Activated CD4-positive, CD25-positive, alpha-beta regulatory T cell (primary cell): ENCODE measurements at places on chromosomes 2 and 18.

- DNase-seq, result no peak
Observed at GRCh38 chr2:100344433-100344832, 22.1 kb upstream of the LONRF2 start.

DNA sequence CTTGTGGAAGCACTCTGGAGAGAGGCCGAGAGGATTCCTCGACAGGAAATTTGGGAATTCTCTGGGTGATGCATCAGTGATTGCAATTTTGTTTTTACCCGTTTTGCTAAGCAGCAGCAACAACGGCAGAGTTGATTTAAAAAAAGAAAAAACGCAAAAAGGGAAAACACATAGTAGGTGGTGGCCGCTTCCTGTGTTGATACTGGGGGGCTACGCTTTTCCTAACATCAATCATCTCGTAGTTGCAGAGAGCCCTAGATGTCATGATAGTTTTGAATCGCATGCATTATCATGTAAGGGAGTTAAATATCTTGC is 271 bp upstream of the RBM43 start:
- no peak for DNase-seq

DNA sequence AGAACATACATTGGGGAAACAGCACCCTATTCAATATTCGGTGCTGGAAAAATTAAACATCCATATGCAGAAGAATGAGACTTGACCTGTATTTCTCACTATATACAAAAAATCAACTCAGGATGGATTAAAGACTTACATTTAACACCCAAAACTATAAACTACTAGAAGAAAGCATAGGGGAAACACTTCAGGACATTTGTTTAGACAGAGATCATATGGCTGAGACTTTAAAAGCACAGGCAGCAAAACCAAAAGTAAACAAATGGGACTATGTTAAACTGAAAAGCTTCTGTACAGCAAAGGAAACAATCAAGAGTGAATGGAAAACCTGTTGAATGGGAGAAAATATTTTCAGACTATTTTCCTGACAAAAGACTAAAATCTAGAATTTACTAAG is 1694.1 kb upstream of the CELF4 start:
- no peak for DNase-seq

GRCh38 chr2:74863802-74864248 is 29.9 kb downstream of the HK2 start:
- no peak for DNase-seq

- DNase-seq, result no peak
Observed at GRCh38 chr2:44137048-44137447, 31.6 kb upstream of the PPM1B start.

GRCh38 chr2:31080361-31080760 is 57.9 kb downstream of the GALNT14 start:
- no peak for DNase-seq

- no peak for DNase-seq
Observed at GRCh38 chr2:61633250-61633649, 95.1 kb upstream of the XPO1 start.

DNA sequence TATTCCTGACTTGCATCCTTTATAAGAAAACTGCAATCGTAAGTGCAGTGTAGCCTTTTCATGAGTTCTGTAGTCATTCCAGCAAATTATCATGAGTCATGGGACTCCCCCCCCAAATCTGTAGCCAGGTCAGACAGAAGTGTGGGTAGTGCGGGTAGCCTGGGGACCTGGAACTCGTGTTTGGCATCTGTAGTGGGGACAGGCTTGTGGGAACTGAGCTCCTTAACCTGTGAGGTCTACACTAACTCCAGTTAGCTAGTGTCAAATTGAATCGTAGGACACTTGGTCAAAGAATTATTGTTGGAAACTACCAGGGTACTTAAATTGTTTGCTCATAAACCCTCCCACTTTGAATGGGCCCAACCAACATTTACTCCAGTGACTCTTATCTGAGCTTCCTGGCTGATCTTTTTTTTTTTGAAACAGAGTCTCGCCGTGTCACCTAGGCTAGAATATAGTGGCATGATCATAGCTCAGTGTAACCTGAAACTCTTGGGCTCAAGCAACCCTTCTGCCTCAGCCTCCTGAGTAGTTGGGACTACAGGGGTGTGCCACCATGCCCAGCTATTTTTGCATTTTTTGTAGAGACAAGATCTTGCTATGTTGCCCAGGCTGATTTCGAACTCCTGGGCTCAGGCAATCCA is 12.4 kb downstream of the PFN4 start:
- DNase-seq, result no peak

- DNase-seq, result no peak
Observed at GRCh38 chr2:217731805-217732204, 271.0 kb downstream of the TNS1 start.

DNA sequence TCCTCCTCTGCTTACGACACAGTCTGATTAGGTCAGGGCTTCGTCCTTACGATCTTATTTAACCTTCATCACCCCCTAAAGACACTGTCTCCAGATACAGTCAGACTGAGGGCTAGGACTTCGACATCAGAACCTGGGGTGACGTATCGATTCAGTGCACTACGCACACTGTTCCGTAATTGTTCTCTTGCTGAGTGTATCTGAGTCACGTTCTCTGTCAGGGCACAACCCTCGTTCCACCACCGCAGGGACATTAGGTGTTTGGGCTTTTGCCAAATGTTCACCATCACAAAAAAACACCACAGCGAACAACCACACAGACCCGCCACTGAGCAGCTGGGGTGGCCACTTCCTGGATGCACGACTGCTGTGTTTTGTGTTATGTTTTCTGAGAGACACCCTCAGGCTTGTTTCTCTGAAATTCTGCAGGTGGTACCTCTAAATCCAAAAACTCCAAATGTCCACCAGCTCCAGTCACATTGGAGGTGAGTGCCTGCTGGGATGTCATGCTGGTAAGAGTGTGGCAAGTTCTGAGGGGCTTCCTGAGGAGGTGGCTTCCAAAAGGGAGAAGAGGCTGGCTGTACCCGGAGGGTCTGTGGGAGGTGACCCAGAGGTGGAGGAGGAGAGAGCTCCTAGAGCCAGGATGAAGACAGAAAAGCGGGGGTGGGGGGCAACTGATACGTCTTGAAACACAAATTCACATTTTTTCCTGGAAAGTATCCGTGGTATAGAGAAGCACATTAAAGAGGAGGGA is 66.6 kb downstream of the ADNP2 start:
- DNase-seq, result peak; percentile 20

DNA sequence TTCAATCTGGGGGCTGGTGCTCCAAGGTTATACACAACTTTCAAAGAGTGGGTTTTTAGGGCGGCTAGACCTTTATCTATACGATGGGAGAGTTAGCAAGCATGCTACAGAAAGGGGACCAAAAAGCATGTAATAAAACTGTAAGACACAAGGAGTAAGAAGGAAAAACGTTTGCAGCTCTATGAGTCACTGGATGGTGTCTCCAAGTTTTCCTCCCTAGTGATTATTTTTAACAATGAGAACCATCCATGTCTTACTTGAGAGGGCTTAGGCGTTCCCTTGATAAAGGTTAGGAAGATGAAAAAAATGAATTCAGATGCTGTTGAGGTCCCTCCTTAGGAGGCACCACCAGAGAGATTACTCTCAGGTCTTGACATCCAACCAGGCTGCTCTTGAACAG is 75.9 kb downstream of the HRH4 start:
- DNase-seq, result no peak

DNA sequence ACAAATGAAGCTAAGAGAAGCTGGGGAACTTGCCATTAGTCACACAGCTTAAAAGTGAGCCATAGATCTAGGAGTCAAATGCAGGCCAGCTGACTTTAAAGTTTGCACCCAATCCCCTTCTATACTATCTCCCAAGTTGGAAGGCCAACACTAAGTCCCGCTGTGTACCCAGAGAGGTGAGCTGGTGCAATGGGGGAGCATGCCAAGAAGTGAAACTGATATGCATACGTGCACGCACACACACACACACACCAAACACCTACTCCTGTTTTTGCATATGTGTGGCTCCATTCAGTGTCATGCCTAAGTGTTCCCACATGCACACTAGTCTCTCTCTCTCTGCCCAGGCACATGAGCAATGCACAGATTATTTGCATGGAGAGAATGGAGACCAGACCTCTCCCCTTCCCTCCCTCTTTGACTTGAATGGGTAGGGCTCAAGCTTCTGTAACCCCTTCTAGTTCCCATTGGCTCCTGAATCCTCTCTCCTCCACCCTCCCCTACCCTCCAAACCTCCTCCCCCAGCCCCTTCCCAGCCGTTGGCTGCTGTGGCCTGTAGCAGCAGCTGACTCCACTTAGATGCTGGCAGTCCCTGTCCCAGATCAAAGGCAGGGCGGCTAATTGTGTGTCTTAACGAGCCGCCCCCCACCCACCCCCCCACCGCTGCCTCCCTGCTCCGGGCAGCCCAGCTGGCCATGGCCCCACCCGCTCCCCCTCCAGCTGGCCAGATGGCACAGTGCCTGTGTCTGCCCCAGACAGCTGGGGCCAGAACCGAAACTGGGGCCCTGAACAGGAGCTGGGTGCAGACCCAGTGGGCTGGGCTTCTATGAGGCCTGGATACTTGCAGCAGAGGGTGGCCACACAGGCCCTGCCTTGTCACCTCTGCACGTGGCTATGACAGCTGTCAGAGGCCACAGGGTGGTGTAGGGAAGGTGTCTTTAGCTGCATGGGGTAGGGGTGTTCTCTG is 5.6 kb downstream of the WNT10A start:
- no peak for DNase-seq

- no peak for DNase-seq
Observed at GRCh38 chr2:106885329-106885728, 638 bp downstream of the ST6GAL2 start.

DNA sequence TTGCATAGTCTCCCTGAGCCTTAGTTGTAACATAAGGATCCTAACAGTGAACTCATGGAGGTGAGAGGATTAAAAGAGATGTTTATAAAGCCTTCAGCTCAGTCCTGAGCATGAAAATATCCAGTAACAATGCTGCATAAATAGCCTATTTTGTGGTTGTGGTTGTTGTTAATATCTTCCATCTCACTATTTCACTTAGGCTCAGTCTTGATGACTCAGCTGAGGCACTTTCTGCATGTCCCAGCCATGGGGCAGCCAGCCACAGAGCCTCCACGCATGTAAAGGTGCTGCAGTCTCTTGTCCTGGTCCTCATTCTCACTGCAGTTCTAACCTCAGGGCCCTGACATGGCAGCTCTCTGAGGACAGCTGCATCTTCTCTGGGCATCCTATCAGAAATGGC is 218.8 kb upstream of the PKDCC start:
- DNase-seq, result no peak

DNA sequence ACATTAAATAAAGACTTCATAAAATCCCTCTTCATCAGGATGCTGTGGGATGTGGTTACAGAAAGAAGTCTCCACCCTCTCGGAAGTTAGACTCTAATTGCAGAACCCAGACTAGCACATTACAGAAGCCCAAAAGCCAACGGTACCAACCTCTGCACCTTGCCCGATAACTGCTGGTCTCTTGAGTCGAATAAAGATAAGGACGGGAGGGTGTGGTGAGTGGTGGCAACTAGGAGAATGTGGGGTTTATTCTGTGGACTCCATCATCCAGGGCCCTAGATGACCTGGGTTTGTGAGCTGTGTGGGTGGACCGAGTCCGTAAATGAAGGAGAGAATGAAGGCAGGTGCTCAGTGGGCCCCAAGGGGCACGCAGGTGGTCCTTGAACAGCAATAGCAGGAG is 462.8 kb upstream of the ID2 start:
- no peak for DNase-seq

- DNase-seq, result no peak
Observed at GRCh38 chr18:11497585-11497984, 111.8 kb upstream of the SLC35G4 start.

- DNase-seq, result no peak
Observed at GRCh38 chr2:230893841-230894781, 29.4 kb downstream of the ITM2C start.

DNA sequence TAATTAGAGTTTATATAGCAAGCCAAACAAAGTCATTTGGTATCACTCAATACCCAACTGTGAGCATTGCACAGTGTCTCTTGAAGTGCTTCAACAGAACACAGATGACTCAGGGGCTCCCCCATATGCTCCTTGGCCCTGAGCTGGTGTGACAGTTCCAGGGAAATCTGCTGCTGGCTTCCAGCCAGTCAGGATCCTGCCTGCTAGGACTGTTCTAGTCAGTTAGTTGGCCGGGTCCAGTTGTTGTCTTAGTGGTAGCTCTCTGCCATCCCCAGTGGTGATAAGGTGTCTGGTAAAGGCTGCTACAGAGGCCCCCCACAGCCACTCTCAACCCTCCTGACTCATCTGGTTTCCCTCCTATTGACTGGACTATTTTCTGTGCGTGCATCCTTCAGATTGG is 100.3 kb downstream of the IRS1 start:
- DNase-seq, result no peak

GRCh38 chr2:214904634-214905033 is 95.2 kb upstream of the BARD1 start:
- DNase-seq, result no peak

- DNase-seq, result no peak
Observed at GRCh38 chr18:26863921-26864497, 1.5 kb downstream of the AQP4 start.

DNA sequence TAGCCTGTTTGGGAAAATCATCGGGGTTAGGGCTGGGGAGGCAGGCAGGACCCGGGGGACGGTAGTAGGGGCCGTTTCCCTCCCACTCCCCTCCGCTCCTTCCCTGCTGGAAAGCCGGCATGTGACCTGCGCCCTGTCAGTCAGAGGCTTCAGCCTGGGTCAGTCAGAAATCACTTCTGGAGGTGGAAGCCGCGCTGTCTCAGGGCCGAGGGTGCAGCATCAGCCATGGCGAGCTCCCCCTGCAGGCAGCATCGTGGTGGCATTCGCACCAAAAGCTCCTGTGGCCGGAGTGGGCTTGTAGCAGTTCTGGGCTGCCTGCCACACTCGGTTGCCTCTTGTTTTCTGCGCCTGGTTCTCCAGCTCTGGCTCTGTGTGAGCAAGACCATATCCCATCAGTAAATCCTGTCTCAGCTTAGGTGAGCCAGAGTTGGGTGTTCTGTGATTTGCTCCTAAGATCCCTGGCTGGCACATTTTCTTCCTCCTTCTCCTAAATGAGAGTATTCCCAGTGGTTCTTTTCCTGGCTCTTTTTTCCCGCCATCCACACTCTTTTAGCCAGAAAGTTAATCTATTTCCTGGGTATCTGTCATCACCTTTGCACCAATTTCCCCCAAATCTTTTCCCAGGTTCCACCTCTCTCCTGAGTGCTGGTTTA is 123.9 kb upstream of the CD302 start:
- peak; percentile 56 for DNase-seq

DNA sequence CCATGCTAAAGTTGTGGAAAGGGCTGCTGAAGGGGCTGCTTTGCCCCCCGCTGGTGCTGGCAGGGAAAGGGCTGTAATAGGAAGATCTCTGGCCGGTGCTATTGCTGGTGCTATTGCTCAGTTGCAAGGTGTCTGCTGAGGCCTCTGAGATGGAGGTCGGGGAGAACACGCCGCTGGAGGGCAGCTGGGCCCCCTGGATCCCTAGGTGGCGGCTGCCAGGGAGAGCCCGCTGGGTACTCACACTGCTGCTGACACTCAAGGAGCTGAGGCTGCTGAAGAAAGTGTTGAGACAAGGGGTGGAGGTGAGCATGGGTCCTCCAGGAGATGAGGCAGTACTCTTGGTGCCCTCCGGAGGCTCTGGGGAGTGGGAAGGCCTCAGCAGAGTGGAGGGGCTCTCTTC is 4.2 kb downstream of the FOXI3 start:
- DNase-seq, result no peak
